GM18507 (cell line): ENCODE measurements at places on chromosomes 13 and 19.

DNA sequence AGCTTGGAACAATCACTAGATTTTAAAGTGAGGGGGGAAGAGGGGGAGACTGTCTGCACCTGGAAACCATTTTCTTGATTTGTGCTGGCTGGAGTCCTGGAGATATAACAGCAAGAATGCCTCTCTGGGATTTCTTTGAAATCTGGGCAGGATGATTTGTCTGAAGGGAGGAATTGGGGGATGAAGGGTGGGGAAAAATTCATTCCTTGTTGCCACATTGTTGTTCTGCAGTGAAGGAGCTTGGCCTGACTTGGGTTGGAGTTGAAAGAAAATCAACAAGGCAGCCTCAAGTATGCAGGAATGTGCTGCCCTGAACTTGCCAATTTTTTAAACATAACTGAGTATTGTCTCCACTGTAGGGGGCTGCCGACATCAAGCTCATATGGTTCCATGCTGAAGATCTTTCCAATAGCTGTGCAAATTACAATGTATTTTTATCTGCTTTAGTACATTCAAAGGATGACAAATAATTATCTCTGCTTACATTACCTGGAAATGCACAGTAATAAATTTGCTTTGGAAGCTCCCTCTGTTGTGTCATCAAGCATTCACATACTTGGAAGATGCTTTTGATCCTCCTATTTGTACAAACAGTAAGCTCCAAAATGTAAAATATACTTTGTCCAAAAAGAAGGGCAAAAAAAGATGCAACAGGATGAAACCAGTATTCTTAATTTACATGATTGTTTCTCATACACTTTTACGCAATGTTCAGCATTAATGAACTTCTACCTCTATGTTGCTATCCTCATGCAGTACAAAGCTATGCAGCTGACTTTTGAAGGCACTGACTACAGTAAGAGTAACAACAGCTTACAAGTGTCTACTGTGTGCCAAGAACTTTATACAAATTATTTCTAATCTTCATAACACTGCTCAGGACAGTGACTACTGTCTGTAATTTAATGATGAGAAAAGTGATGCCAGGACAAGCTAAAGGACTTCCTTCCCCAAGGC lies 627.9 kb upstream of the KLF12 start:
- DNase-seq = no peak

- no peak for DNase-seq
Measured at GRCh38 chr13:110980921-110981320, 66.1 kb upstream of the ANKRD10 start.

DNA sequence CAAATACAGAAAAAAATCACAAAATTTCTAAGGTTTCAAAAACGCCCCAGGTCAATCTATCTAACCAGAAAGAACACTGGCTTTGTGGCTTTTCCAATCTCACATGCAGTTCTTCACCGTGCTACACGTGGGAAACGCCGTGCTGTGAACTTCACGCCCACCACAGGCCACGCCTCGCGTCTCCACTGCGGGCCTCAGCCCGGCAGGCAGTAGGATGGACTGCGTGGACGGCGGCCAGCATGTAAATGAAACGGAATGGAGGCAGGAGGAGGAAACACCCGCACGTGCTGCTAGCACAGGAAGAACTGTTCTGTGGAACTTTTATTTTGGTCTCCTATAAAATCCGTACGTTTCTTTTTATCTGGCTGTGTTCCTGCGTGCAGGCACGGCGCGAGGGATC lies 23.8 kb downstream of the ZNF787 start:
- DNase-seq = no peak

GRCh38 chr19:19110410-19111135 lies 27.7 kb downstream of the TMEM161A start:
- no peak for DNase-seq

DNA sequence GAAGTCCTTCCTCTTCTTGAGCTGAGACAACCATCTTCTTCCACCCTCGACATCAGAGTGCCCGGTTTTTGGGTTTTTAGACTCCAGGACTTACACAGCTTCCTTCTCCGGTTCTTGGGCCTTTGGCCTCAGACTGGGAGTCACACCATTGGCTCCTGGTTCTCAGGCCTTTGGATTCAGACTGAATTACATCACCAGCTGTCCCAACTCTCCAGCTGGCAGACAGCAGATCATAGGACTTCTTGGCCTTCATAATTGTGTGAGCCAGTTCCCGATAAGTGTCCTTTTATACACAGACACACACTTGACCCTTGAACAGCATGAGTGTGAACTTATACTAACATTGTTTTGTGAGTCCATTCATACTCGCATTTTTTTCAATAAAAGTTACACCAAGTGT lies 166.0 kb upstream of the UBL3 start:
- no peak for DNase-seq

DNA sequence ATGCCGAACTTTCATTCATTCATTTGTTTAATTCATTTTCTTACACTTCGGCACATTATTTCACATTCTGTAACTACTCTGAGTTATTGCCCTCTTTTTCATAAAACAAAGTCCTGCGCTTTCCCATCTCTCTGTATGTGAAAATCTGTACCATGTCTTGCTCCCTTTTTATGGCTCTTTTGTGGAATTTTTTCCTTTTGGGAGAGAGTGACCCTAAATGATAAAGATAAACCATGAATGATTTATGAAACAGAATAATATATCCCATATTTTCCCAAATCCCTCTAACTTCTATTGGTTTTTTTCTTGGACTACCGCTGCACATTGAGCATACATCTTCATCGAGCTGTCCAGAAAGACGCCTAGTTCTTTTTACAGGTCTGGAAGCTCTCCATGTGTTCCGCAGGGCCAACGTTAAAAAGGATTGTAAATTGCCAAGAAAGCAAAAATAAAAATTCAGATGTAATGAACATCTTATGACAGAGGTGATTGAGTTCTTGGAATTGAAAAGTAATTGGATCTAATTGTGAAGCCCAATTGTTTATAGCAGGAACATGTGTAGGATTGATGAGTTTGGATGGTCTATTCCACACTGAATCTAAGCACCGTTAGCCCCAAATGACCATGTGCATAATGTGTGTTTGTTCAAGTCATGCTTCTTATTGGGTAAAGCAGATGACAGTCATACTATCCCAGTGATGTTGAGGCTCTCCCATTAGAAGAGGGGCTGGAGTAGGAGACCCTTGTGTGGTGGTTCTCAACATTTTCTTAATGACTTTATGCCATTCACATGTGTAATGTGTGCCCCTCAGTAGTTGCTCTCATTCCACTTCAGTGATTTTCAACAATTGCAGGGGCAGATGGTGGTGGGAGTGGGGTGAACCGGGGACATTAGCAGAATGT lies 378.9 kb downstream of the DLEU7 start:
- DNase-seq = no peak
